DMS 273 treated with DMSO at 0.1 percent for 48 hours (cell line): ENCODE measurements at places on chromosomes 6 and 20.

DNA sequence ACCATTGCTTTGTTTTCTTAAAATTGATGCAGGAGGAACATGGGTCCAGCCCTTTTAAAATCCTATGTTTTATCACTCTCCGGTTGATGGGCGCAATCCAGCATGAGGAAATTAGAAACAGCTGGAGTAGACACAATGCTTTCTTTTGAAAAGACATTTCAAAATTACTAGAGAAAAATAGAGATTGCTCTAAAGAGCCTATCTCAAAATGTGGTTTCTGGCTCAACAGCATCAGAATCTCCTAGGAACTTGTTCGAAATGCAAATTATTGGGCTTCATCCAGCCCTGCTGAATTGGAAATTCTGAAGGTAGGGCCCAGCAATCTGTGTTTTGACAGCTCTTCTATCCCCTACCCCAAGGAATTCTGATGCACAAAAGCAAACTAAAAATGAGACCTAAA lies 190.8 kb upstream of the BMP2 start:
- no peak for DNase-seq

- DNase-seq: no peak
Measured at GRCh38 chr6:45677381-45678284, 299.9 kb upstream of the SUPT3H start.

GRCh38 chr6:129671442-129672340 lies 38.3 kb downstream of the ARHGAP18 start:
- DNase-seq: no peak

- no peak for DNase-seq
Measured at GRCh38 chr20:60238992-60239660, 280.9 kb downstream of the CDH26 start.

GRCh38 chr6:144449911-144450597 lies 164.9 kb downstream of the UTRN start:
- DNase-seq: no peak

- DNase-seq: no peak
Measured at GRCh38 chr6:25462235-25462897, 183.2 kb downstream of the CARMIL1 start.

- no peak for DNase-seq
Measured at GRCh38 chr6:90412538-90413369, 116.1 kb upstream of the BACH2 start.

DNA sequence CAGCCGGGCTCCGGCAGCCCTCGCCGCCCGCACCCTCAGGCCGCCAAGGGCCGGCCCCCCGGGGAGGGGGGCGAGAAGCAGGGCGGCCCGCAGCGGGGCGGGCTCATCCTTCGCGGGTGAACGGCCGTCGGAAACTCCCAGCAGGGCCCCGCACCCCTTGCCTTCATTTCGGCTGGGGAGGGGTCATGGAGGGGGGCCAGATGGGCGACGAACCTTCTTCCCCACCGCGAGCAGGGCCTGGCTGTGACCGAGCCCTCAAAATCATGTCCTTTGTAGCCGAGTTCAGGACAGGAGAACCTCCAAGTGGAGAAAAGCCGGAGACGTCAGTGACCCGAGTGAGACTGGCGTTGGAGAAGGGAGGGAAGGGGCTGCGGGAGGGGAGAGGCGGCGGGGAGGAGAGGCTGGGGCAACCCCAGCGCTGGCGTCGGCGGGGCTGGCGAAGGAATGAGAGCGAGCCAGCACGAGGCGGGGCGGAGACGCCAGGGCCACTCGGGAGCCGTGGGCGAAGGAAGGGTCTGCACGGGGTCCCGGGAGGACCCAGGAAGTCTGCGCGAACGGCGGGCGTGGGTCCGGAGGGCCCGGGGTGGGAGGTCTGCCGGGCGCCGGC lies 571 bp upstream of the FOXC1 start:
- no peak for DNase-seq

GRCh38 chr20:48326868-48327267 lies 500.9 kb downstream of the PREX1 start:
- no peak for DNase-seq

GRCh38 chr20:14820771-14821170 lies 483.4 kb upstream of the FLRT3 start:
- DNase-seq: no peak

DNA sequence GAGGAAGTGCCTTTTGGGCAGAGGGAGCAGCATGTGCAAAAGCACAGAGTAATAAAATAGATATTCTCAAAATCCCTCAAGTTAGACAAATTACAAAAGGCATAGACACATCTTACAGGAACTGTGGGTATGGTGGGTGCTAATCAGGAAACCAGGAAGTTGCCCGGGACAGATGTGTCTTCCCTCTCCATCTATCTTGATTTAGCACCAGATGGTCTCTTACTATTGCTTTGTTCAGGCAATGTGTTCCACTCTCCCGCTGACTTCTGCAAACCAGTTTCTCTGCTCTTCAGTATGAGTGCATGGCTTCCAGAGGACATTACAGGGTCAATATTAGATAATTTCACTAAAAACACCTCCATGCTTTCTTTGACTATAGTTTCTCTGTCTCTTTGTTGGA lies 13.2 kb downstream of the CITED2 start:
- peak; percentile 57 for DNase-seq

DNA sequence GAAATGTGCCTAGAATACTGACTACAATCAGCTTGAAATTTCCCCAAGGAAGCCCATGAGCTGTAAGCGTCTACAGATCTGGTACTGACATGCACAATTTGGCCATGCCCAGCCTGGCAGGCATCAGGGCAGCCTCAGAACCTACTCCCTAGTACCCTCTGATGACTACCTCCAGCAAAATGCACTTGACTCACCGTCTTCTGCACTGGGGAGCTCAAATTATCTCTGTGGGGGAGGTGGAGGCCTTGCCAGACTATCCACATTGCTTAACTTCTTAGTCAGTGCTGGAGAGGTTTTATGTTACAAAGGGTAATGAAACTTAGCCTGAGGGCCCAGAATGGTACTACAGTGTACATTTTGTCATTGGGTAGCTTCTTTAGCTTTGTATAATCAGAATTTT lies 126.0 kb upstream of the ADGRF1 start:
- DNase-seq: peak; percentile 40

DNA sequence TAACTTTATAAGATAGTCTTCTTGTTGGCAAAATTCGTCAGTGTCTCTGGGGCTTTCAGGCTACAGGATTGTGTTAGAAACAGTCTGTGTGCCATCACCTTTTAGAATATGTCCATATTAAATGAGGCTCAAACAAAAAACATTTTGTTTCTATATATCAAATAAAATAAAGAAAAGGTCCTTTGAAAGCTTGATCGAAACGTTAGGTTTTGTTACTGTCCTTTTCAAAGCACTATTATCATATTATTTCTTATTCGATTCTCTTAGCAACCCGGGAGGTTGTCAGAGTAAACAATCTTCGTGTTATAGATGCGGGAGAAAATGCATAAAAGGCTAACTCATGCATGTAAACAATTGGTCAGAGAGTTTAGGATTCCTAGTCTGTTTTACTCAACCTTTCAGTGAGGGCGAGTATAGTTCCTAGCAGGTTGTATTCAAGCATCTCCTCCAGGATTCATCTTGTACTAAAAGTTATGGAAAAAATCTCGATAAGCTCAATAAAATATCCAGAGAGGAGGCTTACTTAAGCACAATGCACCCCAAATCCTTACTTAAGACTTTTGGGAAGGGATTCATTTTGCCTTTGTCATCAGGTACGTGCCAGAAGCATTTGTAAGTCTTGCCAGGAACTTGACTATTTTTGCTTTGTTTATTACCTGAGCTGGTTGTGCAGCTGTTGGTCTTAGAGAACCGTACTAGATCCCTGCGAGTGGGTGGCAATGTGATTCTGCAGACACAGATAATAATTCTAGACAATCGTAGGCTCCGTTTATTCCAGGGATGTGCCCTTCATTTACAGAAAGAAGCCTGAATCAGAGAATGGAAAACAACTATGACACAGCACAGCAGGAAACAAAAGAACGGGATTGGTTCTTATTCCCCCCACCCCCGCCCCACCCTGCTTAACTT lies 159.6 kb upstream of the ZNF217 start:
- DNase-seq: peak; percentile 25
